Ovary (tissue), 10 donors: ENCODE measurements at places on chromosomes 5 and 9.
A peak's percentile ranks its signal among the peaks of the same experiment; 100 is the strongest.

DNA sequence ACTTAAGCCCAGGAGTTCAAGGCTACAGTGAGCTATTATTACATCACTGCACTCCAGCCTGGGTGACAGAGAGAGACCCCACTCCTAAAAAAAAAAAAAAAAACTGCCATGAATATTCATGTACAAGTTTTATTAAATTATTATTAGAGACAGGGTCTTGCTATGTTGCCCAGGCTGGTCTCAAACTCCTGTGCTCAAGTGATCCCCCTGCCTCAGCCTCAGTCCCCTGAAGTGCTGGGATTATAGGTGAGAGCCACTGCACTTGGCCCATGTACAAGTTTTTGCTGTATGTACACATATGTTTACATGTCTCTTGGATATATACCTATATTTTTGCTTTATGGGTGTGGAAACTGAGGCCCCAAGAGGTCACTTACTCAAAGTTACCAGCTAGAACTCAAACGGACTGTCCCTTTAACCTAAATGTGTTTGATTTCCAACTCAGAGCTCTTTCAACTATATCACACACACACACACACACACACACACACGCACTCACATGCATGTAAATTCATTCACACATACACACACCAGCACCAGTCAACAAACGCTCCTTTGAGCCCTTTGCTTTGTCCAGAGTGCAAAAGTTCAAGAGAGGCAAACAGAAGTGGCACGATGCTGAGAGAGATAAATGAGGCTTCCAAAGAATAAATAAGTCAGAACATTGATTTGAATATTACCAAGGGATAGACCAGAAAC is 42.3 kb upstream of the STRBP start:
- DNase-seq, result no peak

DNA sequence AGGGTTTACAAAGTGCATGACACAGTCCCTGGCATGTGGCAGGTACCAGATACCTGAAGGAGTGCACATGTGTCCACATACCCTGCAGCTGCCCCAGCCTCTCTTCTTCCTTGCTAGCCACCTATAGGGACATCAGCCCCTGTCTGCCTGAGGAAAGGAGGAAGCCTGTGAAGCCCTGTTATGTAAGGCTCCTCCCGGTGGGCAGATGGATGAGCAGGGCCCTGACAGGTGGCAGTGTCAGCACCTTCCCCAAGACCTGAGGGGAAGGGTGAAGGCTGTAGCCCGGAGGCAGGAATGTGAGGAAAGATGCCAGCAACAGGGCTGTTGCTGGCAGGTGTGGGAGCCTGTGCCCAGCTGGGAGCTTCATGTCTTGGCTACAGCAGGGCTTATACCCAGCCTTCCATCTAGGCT is 21.7 kb downstream of the TCF7 start:
- no peak for DNase-seq

- no peak for DNase-seq
Observed at GRCh38 chr9:69130456-69131441, 43.3 kb upstream of the TJP2 start.

GRCh38 chr5:180291234-180291940 is 496 bp downstream of the MAPK9 start:
- DNase-seq, result peak; percentile 54

GRCh38 chr5:89396278-89396954 is 513.4 kb upstream of the MEF2C start:
- DNase-seq, result no peak

GRCh38 chr5:55620009-55620765 is 85.4 kb upstream of the PLPP1 start:
- DNase-seq, result no peak

DNA sequence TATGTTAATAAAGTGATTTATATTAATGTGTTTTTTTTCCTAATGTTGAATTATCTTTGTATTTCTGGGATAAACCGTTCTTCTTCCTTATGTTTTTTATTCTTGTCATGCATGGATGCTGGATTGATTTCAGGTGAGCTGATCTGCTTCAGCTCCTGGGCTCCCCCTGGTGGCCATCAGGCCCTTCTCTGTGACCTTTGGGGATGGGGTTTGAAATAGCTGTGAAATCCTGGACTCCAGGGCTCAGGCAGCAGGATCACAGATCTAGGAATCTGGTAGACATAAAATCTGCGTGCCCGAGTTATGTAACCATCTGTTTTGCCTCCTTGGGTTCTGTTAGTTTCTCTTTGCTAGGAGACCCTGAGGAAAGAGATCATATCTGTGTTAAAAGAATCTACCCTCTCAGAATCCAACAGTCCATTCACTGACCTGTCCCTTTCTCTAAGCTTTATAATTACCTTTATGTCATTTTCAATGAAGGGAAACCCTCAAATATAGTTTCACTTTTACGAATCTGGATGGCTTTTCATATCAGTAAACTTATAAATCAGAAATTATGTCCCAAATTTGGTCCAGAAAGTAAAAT is 12.2 kb upstream of the OR13J1 start:
- peak; percentile 89 for DNase-seq

DNA sequence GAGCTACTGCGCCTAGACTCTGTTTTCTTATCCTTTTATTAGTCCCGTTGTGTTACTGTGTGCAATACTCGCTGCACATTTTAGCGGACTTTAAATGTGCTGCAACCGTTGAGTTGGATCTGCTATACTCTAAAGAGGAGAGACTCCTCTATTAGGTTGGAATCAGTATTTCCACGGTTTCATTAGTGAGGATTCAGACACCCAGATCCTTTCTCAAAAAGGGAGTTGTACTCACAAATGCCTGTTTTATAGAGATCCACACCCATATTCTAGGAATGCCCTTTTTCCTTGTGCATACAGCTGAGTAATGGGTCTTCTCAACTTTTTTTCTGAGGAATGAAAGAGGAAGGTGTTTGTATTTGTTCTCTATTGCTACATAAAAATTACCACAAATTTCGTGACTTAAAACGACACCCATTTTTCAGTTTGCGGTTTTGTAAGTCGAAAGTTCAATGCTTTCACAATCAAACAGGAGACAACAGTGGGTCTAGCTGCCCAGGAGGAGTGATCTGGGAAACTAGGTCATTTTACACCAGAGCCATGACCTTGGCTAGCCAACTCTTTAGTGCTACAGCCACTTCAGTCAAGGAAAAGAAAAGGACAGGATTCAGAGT is 52.8 kb upstream of the SLC44A1 start:
- no peak for DNase-seq

DNA sequence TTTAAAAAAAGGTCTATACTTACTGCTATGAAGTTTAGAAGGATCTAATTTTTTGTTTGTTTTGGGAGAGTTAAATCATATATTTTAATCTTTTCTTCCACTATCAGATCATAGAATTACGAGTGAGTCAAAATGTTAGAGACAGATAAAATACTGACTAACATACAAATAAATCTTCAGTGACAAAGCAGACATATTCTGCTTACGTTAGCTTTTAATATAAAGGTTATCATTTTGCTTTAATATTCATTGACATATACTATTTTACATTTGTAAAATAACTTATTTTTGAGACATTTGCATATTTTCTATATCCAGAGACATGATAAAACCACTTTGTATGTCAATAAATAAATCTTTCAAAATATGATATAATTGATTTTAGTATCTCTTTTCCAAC is 64.6 kb upstream of the GABRA1 start:
- DNase-seq, result no peak

DNA sequence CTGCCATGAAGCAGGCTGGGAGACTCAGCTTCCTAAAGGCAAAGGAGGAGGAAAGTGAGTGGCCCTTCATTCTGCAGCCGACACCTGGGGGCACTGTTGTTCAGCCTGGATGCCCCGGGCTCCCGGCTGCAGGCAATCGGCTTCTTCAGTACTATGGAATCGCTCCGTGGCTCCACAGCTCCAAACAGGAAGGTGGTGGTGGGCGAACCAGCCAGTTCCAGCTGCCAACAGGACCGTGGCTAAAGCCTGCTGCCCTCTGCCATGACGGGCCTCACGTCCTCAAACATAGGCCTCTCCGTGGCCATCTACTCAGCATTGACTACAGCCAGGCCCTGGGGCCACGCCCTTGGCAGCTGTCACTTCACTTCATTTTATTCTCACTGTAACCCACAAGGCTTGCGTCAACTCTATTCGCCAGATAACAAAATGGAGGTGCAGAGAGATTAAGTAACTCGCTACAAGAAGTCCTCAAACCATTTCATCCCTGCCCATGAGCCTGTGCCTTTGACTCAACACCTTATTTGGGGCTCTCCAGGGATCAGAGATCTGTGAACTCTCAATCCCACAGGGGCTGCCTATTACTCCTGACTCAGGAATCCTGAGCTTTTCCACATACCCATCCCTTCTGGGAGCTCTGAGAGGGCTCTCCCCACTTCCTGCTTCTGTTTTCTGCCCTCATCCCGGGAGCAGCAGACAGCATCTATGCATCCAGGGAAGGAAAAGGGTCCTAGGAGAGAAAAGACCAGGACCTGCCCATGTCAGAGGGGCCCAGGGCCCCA is 38.0 kb downstream of the PAX5 start:
- peak; percentile 42 for DNase-seq
